ENCODE measurements at places on chromosomes 2 and 18.

- DNase-seq: no peak
These were observed 92.0 kb upstream of the SNTG2 start for GRCh38 chr2:858646-859045.

DNA sequence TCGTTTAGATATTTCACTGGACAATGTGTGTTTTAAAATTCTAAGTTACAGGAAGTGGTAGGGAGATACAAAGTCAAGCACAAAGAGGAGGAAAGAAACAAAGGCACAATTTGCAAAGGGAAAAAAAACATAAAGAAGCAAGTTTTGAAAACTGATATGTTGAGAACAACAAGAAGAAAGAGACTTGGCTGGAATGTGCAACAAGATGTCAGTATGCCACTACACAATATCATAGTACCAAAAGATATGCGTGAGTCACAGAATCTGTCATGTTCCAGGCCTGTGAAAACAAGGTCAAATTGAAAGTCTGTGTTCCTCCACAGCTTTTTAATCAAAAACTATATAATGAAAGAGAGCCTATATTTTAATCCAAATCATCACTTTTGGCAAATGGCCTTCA is 12.0 kb downstream of the EXOC6B start:
- DNase-seq: no peak

DNA sequence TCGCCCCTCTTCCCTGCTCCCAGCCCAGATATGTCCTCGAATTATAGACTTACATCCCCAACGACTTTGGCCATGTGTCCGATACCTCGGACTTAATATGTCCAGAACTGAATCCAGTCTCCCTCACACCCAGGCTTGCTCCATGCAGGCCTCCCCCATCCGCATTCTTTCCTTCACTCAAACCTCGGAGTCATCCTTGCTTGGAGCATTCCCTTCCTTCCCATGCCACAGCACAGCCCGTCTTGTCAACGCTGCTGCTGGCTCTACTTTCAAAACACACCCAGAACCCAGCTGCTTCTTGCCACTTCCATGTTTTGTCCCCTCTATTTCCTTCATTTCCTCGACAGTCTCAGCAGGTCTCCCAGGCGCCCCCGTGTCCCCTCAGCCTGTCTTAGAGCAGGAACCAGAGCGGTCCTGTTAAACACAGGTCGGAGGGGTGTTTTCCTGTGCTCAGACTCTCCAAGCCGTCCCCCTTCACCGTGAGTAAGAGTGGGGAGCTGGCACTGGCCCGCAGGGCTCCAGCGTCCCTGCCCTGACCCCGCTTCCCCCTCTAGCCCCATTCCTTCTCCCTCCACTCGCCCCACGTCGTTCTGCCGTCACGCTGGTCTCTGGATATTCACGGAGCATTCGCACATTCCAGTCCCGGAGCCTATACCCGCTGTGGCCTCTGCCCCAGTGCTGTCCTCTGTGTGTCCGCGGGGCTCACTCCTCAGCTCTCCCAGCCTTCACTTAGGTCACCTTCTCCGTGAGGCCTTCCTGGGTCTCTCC is 54.4 kb downstream of the VAPA start:
- DNase-seq: no peak

DNA sequence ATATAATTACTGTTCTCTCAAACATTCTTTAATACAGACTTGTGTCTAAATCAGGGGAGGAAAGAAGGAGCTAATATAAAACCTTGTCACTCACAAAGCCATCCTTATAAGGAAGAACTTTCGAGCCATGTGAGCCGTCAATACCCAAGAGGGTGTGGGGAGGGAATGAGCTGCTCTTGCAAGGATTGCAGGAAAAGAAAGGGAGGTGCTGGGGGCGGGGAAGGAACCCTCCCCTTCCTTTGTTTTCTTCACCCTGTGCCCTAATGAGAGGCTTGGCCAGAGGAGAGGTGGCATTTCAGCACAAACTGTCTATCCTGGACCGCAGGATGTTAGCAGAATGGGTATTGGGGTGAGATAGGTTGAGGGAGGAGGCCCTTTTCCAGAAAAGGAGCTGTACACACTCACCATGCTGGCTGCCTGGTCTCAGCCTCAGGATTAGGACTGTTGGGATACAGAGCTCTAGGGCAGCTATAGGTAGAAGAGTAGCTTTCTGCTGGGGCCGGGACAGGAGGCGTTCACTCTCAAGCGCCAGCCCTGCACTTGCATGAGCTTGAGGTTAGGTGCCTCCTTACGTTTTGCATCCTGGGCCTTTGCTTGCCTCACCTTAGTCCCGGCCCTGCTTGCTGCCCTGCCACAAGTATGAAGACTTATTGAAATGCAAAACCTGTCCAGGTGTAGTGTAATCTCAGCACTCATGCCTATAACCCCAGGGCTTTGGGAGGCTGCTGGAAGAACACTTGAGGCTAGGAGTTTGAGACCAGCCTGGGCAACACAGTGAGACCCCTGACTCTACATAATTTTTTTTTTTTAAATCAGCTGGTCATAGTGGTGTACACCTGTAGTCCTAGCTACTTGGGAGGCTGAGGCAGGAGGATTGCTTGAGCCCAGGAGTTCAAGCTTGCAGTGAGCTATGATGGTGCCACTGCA is 190.5 kb downstream of the LOXHD1 start:
- no peak for DNase-seq

- no peak for DNase-seq
These were observed 382.2 kb upstream of the HNRNPA3 start for GRCh38 chr2:176830362-176830761.

DNA sequence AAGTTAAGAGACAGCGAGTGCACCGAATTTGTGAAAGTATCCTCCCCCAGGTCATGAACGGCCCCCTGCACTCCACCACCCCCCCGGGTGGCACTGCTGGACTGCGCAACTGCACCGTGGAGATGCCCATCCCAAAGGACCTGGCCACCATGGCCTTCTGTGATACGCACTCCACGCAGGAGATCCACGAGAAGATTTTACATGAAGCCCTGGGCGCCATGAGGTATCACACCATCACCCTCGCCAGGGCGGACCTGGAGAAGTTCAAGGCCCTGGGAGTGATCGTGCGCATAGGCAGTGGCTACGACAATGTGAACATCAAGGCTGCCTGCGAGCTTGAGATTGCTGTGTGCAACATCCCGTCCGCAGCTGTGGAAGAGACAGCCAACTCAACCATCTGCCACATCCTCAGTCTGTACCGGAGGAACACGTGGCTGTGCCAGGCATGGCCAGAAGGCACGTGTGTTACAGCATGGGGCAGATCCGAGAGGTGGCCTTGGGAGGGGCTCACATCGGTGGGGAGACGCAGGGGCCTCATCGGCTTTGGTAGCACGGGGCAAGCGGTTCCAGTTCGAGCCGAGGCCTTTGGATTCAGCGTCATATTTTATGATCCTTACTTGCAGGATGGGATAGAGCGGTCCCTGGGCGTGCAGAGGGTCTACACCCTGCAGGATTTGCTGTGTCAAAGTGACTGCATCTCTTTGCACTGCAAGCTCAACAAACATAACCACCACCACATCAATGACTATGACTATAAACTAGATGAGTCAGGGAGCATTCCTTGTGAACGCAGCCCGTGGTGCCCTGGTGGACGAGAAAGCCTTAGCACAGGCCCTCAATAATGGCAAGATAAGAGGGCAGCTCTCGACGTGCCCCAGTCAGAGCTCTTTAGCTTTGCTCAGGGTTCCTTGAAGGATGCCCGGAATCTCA is 290.8 kb upstream of the MC4R start:
- DNase-seq: no peak

GRCh38 chr2:226308323-226308680 is 491.3 kb downstream of the IRS1 start:
- DNase-seq: no peak

- DNase-seq: no peak
These were observed 92.5 kb downstream of the DGKD start for GRCh38 chr2:233446606-233447305.

DNA sequence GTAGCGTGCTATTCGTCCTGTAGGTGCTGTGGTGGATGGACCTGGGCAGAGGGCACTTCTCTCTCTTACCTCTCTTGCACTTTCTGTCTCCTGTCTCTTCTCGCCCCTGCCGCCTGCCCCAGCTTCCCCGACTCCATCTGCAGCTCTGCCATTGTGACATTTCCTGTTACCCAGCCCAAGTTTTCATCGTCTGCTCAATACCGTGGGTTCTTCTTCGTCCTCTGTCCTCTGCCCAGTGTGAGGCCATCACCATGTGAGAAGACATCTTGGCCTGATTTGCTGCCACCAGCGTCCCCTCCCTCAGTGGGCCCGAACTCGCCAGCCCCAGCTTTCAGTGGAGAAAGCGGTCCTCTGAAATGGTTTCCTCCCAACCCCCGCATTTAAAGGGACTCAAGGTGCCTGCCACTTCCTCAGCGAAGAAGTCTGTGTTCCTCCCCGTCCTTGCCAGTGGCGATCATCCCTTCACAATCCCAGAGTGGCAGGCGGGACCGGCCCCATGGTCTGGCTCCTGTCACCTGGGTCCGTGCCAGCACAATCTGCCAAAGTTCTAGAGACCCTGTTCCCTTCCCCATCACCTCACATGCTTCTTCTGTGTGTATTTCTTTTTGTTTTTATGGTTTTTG is 18.0 kb downstream of the TGOLN2 start:
- no peak for DNase-seq

DNA sequence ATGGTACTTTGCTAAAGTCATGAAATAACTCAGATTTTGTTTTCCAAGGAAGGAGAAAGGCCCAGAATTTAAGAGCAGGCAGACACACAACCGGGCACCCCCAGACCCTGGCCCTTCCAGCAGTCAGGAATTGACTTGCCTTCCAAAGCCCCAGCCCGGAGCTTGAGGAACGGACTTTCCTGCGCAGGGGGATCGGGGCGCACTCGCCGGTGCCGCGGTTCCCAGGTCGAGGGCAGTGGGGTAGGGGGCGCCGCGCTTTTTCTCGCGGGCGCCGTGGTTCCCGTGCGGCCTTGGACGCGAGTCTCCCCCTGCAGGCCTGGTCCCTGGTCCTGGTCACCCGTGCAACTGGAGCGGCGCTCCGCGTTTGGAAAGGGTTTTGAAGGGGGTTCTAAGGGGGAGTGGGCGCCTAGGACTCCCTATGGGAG is 1.2 kb downstream of the ZNF236 start:
- DNase-seq: no peak

DNA sequence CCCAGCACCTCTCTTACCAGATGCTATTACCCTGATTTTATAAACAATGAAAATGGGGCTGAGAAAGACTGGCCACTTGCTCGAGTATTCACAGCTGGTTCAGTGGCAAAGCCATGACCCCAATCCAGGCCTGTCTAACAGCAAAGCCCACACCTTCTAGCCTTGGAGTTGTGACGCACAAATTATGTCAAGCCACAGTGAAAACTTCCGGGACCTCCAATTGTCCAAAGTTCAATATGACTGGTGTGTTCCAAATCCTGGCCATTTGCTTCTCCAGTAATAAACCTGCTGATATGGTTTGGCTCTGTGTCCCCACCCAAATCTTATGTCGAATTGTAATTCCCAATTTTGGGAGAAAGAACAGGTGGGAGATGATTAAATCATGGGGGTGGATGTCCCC is 64.7 kb upstream of the RIOK3 start:
- DNase-seq: no peak

- DNase-seq: no peak
These were observed 475 bp downstream of the B3GNT2 start for GRCh38 chr2:62196278-62196901.

GRCh38 chr2:60972889-60973656 is 44.4 kb upstream of the PEX13 start:
- DNase-seq: no peak

- DNase-seq: no peak
These were observed 232.1 kb downstream of the RBM43 start for GRCh38 chr2:151029406-151030157.

All from cerebellar nuclear complex (tissue), 1 donor.